Mammary epithelial cell (primary cell): ENCODE measurements at places on chromosomes 7 and 10. TPM values are rescaled to one million over a fixed set of nuclear protein-coding genes. Genes with fewer than 3 reads are reported as not detected.

GRCh38 chr10:23478570-23478969, 39.7 kb downstream of the OTUD1 start:
- DNase-seq, result peak; percentile 11

DNA sequence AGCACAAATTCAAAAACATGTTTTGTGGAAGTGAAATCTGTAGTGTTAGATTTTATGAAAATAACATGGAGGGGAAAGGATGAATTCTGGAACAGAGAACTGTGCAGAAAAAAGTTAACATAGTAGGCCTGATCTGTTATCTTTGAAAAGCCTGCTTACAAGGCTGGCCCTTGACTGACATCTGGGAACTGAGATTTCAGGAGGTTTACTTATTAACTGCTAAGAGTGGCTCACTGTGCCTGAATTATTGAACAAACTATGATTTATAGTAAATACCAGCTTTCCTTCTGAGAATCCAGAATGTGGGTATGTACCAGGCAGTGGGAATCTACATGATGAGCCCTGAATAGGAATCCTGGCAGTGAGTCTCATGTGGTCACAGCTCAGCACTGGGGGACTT, 30.5 kb downstream of the NSUN6 start:
- no peak for DNase-seq

DNA sequence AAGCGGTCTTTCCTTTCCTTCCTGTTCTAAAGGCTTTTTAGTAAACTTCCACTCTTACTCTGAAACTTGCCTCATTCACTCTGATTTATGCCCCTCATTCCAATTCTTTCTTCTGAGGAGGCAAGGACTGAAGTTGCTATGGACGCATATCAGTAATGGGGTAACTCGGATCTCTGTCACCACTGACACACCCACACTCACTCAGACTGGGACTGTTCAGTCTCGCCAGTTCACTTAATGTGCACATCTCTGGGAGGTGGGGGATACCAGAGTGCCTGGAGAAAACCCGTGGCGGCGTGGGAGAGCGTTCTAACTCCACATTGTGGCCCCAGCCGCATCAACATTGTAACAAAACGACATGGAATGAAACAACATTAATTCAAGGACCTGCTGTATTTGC, 1139.3 kb upstream of the CELF2 start:
- DNase-seq, result no peak

DNA sequence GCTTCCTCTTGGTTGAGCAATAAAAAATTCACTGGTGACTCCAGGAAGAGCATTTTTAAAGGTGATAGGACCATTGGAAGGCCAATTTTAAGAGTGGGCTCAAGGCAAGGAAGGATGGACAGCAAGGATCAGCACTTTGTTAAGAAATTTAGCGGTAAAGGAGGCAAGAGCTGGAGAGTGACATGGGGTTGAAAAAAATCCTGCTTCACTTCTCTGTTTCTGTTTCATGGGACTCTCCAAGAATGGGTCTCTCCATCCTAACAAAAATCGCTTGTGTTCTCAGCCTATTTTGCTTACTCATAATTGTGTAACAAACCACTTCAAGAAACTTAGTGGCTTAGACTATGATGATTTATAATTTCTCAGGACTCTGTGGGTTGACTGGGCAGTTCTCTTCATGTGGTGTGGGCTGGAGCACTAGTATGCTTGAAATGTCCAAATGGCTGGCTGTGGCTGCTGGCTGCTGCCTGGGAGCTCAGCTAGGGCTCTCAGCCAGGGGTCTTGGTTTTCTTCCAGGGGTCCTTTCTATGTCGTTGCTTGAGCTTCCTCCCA, 59.8 kb upstream of the ZNRF2 start:
- peak; percentile 94 for DNase-seq

DNA sequence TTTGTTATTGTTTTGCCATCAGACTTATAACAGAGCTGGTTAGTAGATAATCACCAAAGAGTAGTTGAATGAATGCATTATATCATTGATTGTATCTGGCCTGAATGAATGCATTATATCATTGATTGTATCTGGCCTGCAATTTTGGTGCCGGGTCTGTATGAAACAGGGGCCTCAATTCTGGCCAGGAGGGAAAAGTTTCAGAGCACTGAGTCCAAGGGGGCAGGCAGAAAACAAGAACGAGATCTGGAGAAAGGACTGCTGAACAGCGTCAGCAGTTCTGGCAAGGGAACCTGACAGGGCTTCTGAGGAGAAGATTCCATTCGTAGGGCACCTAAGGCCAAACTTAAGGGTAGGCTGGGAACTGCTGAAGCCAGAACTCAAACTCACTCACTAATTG, 128.0 kb downstream of the SEMA3C start:
- no peak for DNase-seq

ADCK2 gene
- polyA plus RNA-seq, result 14.4 TPM

INHBA gene
- polyA plus RNA-seq, result 58.2 TPM

RPP38 gene
- polyA plus RNA-seq, result 31.4 TPM

HOXA6 gene
- polyA plus RNA-seq, result 0.71 TPM
